ENCODE measurements at places on chromosomes 11 and 22. TPM values are rescaled to one million over a fixed set of nuclear protein-coding genes. Genes with fewer than 3 reads are reported as not detected.

TIMM10 gene
- 131 TPM for total RNA-seq

- H3K27me3 ChIP-seq: peaks cover 13% of the 10 kb centered on the region
- no peak overlapping the region for H3K27ac ChIP-seq
- peak overlapping the region; percentile 20 for H3K4me3 ChIP-seq
- DNase-seq: peak; percentile 86
Observed at GRCh38 chr11:45843158-45843924, 3.9 kb upstream of the CRY2 start.

BATF2 gene
- not detected for total RNA-seq

DNA sequence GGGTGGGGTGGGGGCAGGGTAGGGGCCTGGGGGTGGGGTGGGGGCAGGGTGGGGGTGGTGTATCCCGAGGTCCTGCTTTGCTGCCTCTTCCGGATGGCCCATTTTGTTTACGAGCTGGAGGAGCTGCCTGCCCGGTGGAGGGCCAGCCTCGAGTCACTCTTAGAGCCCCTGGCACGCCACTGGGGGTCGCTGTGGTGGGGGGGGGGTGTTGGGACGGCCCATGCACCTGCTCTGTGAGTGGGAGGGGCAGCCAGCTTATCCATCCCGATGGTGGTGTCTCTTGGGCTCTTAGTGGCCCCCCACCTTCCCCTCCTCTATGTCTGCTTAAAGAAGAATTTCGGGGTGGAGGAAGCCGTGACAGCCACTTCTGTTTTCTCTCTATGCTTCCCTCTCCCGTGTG is 24.6 kb downstream of the MRGPRD start:
- H3K36me3 ChIP-seq: no peaks in the 10 kb centered on the region
- H3K4me3 ChIP-seq: no peak overlapping the region
- no peaks in the 10 kb centered on the region for H3K4me1 ChIP-seq

PTPN5 gene
- not detected for total RNA-seq

DNA sequence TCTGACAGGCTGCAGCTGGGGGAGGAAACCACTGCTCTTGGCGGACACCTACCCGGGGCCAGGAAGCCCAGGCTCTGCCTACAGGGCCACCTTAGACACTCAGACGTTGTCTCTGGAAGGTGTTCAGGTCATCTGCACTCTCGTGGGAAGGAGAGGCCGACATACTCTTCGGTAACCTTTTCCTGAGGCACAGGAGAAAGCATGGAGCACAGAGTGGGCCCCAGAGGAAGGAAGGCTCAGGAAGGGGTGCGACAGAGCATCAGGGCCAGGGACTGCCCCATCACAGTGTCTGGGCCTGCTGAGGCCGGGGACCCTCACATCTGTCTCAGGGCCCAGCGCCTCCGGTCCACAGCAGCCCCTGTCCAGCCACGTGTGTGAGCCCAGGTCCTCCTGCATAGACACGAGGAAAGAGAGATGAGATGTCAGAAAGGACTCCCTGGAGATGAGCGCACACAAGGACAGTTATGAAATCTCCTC is 18.2 kb upstream of the TUB start:
- H3K4me3 ChIP-seq: no peak overlapping the region
- H3K27ac ChIP-seq: no peak overlapping the region
- peaks cover 4% of the 10 kb centered on the region for H3K27me3 ChIP-seq
- H3K4me1 ChIP-seq: no peaks in the 10 kb centered on the region

- H3K36me3 ChIP-seq: no peaks in the 10 kb centered on the region
- H3K27me3 ChIP-seq: no peaks in the 10 kb centered on the region
- no peak overlapping the region for H3K27ac ChIP-seq
Observed at GRCh38 chr11:62546929-62547625, 471 bp upstream of the AHNAK start.
